ENCODE measurements at places on chromosomes 12 and 14.

DNA sequence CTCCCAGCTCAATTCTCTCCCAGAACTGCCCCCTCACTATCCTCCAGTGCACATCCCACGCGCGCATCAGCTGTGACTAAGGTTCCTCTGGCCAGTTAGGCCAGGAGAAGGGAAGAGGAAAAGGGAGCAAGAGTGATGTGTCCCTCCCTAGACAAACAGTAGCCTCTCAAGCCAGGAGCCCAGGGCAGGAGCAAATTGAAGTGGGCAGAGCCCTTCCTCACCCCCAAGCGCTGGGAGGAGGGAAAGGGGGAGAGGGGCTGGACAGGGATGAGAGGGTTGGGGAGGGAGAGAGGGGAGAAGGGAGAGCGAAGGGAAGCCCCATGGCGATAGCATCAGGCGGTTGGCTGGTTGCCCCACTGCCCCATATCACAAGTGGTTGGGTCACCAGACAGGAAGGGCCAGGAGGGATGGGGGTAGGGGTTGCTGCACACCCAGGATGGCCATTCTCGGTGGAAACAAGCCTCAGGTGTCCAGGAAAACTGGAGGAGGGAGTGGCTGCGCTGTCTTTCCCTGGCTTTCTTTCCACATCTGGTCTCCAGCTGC, 1.1 kb downstream of the CD63 start:
- DNase-seq, result no peak

DNA sequence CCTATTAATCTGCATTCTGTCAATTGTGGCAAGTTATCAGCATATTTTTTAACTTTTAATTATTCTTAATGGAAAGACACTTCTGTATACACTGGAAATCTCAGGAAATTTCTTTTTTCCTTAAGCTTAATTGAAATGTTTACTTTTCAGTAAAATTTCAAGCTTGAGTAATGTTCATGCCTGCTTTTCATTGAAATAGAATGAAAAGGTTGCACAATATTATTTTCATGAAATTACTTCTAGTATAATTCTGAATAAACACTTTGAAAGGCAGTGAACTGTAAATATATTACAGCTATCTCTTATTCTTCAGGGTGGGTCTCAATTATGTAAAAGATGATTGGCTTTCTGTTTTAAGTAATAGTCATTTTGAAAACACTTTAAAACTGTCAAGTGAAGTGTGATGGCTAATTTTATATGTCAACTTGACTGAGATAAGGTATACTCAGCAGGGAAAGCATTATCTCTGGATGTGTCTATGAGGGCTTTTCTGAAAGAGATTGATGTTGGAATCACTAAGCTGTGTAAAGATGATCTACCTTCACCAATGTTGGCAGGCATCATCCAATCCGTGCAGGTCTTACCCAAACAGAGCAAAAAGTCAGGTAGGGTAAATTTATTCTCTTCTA, 29.9 kb downstream of the CLEC2D start:
- no peak for DNase-seq

- peak; percentile 48 for DNase-seq
Measured at GRCh38 chr12:73421832-73422231, 1115.8 kb upstream of the ATXN7L3B start.

GRCh38 chr12:121237415-121237814, 27.5 kb downstream of the P2RX4 start:
- DNase-seq, result no peak

DNA sequence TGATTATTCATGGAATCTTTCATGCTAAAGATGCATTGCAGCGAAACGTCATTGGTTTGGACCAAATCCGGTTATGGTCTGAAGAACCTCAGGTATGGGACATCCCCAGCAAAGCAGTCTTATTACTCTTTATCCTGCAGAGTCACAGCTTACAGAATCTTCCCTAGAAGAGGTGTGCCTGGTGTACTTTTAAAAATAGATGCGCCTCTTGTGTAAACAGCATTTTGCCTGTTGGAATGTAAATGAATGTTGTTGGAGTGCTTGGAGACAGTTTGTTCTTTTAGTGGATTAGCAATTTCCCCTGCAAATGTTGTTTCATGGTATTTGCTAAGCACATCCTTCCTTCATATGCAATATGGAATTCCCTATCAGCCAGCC, 242.5 kb downstream of the ZFP36L1 start:
- DNase-seq, result peak; percentile 34

DNA sequence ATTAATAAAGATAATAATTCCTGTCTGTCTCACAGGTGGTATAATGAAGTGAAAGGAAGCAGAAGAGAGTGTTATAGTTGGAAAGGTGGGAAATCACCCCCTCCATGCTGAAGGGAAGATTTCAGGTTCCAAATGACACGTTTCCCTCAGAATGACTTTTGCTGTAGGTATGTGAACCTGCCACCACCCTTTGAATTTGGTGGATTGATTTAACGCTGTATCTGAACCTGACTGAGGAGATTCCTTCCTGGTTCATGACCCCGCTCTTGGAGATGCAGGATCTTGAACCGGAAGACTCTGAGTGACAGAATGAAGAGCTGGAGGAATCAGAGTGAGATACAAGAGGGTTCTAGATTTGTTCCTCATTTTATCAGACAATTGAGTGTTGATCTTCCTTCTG, 20.3 kb upstream of the EMP1 start:
- DNase-seq, result no peak

DNA sequence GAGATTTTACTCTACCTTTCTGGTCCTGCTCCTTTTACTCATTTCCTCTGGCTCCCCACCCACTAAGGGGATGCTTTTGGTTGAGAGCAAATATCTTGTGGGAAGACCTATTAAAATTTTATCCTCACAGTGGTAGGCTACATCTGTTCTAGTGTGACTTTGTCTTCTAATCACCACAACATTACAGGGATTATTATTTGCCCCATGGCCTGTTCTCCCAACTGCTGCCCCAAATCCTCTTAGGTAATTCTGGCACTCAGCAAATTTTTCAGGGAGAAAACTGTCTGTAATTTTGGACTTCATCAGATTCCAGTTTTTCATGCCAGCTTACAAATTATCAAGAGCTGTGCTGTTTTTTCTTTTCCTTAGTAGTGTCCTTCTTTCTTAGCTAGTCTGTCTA, 172.3 kb downstream of the GPHN start:
- DNase-seq, result no peak

DNA sequence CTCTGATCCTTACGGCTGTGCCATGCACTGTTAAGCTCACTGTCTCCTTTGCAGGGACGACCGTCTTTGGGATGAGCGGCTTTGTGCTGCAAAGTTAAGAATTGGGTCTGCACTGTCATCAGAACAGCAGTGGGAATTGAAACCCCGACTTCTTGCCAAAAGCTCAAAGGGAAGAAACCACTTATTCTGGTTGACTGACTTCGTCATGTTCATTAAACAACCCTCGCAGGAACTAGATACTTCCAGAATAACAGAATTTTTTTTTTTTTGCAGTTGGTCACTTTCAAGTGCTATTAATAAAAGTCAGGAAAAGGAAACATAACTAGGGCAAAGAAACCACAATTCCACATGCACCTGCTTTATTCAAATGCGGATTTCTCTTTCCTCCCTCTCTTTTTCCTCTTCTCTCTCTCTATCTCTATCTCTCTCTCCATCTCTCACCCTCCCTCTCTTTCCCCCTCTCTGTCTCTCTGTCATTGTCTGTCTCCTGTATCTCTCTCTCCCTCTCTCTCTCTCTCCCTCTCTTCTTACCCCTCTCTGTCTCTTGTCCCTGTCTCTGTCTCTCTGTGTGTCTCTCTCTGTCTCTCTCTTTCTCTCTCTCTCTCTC, 12.3 kb upstream of the GLT1D1 start:
- DNase-seq, result no peak

DNA sequence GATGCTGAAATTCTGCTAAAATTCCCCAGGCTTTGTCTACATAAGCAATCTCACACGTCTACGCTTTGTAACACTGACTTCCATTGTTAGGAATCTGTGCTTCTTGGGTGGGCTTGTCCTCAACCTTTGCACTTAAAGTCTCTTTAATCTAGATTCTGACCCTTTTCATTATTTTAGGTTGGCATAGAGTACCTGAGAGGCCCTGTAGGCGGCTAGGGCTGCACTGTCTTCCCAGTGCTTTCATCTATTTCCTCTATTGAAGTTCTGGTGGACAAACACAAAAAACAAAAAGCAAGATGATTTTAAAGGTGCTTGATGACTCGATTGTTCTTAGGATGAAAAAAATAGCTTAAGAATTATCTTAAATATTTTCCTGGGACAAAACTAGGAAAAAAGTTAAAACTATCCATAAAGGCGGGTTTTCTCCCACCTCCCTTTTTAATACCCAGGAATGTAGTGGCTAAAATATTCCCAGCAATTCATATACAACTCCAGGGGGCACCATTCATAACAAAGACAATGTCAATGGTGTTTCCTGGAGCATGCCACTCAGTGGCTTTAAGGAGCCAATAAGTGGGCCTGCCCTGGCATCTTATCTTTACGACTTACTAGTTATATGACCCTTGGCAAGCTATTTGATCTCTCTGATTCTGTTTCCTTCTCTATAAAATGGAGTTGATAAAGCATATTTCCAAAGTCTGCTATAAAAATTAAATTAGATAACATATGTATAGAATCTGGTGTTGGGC, 197.5 kb downstream of the STXBP6 start:
- DNase-seq, result no peak

DNA sequence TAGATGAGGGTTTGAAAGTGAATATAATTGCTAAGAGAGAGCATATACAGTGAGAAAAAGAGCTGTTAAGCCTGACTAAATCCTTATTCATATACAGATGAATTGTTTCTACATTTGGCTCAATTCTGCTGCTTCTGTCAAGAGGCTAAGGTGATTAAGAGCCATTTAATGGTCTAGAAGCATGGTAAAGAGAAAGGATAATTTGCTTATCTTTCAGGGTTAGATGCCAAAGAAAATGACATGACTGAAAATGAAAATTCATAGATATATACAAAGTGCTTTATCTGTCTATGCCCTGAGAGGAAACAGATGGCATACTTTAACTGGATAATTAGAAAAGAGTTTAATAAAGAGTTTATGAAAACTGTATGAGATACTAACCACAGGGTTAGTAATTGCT, 834.9 kb downstream of the SLC6A15 start:
- DNase-seq, result peak; percentile 43

- DNase-seq, result no peak
Measured at GRCh38 chr14:102497998-102498677, 11.4 kb downstream of the ANKRD9 start.

- DNase-seq, result peak; percentile 69
Measured at GRCh38 chr14:52877628-52878027, 73.2 kb downstream of the FERMT2 start.

Measured in fibroblast of skin of right quadriceps (primary cell).